ENCODE measurements at places on chromosomes 3 and 15.

GRCh38 chr3:37115446-37115845 lies 58.9 kb downstream of the LRRFIP2 start:
- no peak for DNase-seq

DNA sequence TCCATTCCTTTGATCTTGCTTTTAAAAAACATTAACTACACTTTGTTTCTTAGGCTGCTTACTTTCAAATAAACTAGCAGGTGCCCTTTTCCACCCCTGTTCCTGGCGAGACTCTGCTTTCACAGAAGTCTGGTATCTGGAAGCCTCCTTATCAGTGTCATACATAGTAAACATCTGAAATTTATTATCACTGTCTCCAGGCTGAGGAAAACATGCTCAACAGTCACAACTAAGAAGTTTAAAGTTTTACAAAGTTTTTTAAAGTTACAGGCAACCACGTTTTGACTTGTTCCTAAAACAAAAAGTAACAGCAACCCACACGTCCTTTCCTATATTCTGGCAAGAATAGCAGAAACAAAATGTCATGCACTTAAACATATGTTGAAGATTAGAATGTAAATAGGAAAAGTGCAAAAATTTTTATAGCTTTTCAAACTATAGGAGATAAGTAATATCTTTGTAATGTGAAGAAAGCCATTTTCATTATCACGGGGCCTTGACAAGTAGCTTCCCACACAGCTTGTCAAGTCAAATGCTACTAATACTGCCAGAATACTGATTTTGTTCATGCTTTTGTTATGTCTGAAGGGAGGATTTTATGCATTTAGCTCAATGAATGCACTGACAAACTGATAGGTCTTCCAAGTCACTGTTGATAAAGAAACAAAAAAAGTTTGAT lies 275.2 kb upstream of the KCNMB2 start:
- DNase-seq: peak; percentile 29

DNA sequence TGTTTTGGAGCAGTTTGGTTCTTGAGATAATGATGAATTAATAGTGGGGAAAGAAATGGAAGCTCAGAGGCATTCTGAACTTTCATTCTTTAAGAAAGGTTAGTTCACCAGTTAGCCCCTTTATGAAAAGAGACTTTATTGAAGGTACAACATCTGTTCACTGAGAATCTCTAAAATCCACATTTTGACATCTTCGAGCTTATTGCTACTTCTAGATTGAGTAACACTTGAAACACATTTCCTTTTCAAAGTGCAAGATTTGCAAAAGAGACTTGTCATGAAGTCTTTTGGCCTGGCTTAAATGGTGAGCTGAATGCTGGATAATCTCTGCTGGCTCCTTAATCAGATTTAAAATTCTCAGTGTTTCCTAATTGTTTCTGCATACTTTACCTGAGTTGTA lies 42.3 kb downstream of the RAB8B start:
- DNase-seq: no peak

GRCh38 chr15:95446854-95447253 lies 883.6 kb upstream of the NR2F2 start:
- DNase-seq: no peak

- DNase-seq: no peak
These were observed 107.4 kb upstream of the IL12A start for GRCh38 chr3:159881208-159881607.

DNA sequence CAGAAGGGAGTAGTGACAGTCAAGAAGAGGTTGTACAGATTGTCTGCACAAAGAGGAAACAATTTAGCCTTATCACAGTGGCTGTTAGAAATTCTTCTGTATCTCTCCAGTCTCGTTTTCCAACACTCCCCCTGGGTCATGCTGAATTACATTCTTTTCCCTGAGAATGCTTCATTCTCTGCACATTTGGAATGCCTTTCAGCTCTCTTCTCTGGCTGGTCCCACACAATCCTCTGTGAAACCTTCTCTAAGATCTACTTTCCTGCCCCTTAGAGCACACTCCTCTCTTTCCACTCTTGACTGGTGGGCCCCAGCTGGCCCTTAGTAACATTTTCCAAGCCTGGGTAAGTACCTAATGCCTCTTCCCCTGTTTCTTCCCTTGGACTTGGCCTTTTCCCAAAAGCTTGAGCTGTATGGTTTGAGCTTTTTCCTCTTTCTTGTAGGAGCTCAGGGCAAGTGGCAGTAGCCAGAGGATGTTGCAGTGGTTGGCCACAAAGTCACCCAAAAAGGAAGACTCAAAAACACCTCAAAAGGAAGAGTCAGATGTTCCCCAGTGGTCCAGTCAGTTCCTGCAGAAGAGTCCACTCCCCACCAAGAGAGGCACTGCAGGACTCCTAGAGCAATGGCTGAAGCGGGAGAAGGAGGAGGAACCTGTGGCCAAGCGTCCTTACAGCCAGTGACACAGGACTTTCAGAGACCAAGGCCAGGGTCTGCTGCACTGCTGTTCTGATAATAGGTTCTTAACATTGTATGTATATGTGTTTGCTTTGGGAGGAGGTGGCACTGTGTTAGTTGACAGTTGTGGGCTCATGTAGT lies 25.7 kb downstream of the HMCES start:
- DNase-seq: no peak

GRCh38 chr15:39419651-39420050 lies 161.2 kb upstream of the THBS1 start:
- DNase-seq: no peak

DNA sequence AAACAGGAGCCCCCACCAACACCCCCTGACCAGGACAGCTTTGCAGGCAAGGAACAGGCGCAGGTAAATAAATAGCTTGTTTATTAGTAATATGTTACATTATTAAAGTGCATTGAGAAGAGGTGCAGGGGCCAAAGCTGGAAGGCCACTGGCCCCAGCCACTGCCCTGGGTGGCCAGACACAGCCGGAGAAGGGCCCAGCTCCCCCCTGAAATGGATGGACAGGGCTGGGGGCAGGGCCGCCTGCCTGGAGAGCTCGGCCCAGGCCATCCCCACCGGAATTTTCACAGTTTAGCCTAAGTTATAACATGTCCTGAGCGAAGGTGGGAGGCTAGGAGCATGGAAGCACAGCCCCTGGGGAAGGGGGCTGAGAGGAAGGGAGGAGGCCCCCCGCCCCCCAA lies 24.5 kb downstream of the SEMA7A start:
- no peak for DNase-seq

DNA sequence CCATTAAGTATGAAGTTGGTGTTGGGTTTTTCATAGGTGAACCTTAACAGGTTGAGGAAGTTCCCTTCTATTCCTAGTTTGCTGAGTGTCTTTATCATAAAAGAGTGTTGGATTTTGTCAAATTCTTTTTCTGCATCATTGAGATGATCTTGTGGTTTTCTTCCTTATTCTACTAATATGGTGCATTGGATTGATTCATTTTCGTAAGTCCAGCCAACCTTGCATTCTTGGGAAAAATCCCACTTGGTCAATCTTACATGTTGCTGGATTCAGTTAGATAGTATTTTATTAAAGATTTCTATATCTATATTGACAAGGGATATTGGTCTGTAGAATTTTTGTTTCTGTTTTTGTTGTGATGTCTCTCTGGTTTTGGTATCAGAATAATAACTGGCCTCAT lies 83.7 kb upstream of the C15orf39 start:
- DNase-seq: no peak

DNA sequence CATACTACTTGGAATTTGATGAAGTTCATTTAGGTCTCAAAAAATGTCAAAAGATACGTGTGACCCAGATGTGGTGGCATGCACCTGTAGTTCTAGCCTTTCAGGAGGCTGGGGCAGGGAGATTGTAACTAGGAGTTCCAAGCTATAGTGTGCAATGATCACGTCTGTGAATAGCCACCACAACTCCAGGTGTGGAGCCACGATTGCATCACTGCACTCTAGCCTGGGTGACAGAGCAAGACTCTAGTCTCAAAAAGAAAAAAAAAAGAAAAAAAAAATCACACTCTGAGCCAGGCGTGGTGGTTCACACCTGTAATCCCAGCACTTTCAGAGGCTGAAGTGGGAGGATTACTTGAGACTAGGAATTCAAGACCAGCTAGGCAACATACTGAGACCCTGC lies 14.2 kb downstream of the MAP4 start:
- no peak for DNase-seq

DNA sequence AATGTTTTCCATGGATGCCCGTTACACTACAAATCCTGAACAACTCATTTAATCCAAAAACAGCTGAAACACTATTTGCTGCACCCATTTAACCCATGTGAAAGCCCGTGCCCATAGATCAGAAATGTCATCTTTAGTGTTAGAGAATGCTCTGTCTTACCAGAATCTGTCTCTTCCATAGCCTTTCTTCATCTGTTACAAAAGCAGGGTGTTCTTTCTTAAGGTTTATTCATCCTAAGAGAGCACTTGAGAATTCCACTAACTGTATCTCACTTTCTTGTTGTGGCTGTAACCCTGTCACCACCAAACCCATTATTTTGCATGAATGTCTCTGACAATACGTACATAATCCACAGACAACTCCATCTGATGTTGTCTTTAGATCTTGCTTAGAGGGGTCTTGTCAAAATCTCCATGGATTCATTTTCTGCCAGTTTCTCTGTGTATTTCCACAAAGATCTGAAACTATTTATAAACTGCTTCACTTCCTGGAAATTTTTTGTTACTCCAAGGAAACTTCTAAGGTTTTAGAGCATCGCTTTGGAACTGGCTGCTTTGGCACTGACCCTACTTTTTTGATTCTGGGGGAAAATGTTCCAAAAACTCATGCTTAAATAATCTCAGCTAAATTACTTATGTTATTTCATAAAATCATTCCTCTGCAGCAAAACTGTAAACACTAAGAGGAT lies 167.8 kb upstream of the CCDC54 start:
- no peak for DNase-seq

DNA sequence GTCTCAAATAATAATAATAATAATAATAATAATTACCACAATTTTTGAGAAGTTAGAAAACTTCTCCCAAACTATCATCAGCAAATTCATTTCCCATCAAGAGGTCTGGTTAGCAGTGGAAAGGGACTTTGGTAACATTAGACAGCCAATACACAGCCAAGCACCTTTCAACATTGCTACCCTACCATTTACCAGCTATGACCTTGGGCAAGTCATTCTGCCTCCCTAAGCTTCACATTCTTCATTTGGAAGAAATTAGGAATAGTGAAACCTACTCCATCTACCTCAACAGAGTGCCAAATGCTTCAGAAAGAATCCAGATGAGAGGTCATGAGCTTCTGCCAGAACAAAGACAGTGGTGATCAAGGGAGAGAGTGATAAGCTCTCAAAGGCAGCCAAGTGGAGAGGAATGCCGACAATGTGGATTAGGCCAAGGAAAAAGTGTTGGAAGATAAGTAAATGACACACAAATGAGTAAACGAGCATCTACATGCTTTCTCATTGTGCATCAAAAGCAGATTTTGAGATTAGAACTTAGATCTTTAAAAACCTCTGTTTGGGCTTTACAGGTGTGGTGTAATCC lies 42.9 kb upstream of the LPP start:
- no peak for DNase-seq

- no peak for DNase-seq
These were observed 9.3 kb upstream of the C15orf61 start for GRCh38 chr15:67511606-67512005.

GRCh38 chr15:58136731-58137130 lies 1.4 kb upstream of the AQP9 start:
- DNase-seq: no peak

GRCh38 chr3:25428789-25429335 lies 799 bp downstream of the RARB start:
- no peak for DNase-seq

- no peak for DNase-seq
These were observed 15.3 kb downstream of the ZBTB38 start for GRCh38 chr3:141383555-141384129.

DNA sequence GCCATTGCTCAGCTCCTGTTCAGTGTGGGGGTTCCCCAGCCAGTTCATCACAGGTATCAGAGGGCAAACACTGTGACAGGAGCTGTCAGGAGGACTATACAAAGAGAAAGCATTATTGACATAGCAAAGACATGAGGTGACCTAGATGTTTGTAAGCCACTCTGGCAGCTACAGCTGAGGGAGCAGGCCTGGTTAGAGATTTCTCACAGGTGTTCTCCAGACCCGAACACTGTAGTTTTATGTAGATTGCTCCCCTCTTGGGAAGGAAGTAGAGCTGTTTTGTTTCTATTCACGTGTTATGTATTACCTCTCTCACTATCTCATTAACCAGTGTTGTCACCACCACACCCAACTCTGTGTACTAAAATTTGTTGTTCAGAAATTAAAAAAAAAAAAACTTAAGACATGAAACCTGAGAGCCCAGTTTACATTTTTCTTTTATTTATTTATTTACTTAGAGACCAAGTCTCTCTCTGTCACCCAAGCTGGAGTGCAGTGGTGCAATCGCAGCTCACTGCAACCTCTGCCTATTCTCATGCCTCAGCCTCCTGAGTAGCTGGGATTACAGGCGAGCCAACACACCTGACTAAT lies 123.7 kb downstream of the RBPMS2 start:
- peak; percentile 73 for DNase-seq

GRCh38 chr3:128823631-128824030 lies 55.8 kb upstream of the ACAD9 start:
- DNase-seq: no peak

DNA sequence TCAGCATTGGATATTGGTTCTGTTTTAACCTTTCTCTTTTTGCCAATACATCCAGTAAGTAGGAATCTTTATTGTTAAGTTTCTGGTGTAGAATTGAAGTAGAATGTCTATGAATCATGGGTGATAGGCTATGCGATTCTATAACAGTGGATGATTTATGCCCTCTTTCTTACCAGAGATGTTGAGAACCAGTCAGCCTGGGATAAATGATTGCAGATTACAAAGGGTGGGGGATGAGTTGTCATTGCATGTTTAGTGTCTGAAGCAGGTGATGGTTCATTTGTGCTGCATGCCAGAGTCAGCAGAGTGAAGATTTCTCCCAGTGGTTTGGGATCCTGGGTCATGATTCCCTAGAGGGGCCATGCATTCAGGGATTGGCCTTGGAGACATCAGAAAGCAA lies 14.3 kb downstream of the RETNLB start:
- DNase-seq: no peak

GRCh38 chr3:188853856-188854771 lies 317.7 kb upstream of the TPRG1 start:
- no peak for DNase-seq

DNA sequence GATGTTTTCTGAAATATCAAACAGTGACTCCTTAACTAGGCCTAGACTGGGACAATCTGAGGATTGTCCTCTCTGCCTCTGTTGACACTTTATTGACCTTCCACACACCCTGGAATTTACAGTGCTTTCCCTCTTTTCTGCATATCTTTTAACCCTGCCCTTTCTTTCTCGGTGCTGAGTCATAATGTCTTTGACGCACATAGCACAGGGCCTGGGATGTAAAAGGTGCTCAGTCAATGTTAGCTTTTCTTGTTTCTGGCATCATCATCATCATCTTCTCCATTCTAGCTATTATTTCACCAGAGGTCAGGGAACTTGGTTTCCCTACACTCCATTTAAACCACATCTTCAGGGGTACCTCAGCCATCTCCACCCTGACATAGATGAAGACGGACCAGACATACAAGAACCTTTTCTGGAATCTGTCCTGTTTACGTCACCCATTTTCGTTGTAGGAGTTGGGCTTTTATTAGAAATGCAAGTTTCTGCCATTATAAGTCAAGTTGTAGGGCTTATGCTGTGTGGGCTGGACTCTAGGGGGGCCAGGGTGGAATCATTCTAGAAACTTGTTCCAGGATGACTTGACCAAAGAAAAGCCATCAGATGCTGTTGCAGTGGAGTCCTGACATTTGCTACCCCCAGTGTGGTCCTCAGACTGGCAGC lies 46.6 kb downstream of the ZBTB38 start:
- DNase-seq: no peak

GRCh38 chr3:35505181-35505580 lies 134.1 kb upstream of the ARPP21 start:
- DNase-seq: peak; percentile 60

- peak; percentile 79 for DNase-seq
These were observed 192.9 kb upstream of the CADPS start for GRCh38 chr3:63067999-63068645.

Data from hepatocyte (in vitro differentiated cells).